Left renal pelvis (tissue), 4 donors: ENCODE measurements at places on chromosomes 3 and 15. TPM values are rescaled to one million over a fixed set of nuclear protein-coding genes. Genes with fewer than 3 reads are reported as not detected.

ST3GAL6 gene
- 74.2 TPM for polyA plus RNA-seq

CA12 gene
- 138 TPM for polyA plus RNA-seq

DYNLT2B gene
- 34.3 TPM for polyA plus RNA-seq

TRMT10C gene
- polyA plus RNA-seq, result 34.2 TPM

TM4SF4 gene
- 2.8 TPM for polyA plus RNA-seq

GPX1 gene
- polyA plus RNA-seq, result 89.5 TPM

THAP10 gene
- 7.4 TPM for polyA plus RNA-seq

DNA sequence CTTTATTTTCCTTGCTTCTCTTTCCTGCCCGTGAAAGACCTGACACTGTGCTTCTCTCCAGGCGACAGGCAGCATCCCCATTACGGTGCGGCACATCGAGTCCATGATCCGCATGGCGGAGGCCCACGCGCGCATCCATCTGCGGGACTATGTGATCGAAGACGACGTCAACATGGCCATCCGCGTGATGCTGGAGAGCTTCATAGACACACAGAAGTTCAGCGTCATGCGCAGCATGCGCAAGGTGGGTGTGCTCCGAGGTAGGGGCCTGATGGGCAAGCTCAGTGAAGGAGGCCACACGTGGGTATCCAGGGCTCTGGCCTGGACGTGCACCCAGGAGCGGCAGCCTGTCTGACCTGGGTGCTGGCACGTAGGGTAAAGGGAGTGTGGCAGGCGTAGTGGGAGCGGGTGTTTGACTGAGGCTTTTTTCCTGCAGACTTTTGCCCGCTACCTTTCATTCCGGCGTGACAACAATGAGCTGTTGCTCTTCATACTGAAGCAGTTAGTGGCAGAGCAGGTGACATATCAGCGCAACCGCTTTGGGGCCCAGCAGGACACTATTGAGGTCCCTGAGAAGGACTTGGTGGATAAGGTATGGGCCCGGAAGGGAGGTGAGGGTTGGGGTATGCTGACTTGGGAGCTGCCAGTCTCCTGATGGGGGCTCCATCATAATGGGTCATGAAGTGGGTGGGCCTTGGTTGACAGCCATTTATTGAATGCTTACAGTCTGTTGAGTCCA lies 8.2 kb upstream of the PODXL2 start:
- DNase-seq, result no peak

- no peak for DNase-seq
These were observed 34.4 kb upstream of the SLC6A1 start for GRCh38 chr3:10957976-10958749.

- no peak for DNase-seq
These were observed 29.7 kb upstream of the RNF7 start for GRCh38 chr3:141708367-141708766.

DNA sequence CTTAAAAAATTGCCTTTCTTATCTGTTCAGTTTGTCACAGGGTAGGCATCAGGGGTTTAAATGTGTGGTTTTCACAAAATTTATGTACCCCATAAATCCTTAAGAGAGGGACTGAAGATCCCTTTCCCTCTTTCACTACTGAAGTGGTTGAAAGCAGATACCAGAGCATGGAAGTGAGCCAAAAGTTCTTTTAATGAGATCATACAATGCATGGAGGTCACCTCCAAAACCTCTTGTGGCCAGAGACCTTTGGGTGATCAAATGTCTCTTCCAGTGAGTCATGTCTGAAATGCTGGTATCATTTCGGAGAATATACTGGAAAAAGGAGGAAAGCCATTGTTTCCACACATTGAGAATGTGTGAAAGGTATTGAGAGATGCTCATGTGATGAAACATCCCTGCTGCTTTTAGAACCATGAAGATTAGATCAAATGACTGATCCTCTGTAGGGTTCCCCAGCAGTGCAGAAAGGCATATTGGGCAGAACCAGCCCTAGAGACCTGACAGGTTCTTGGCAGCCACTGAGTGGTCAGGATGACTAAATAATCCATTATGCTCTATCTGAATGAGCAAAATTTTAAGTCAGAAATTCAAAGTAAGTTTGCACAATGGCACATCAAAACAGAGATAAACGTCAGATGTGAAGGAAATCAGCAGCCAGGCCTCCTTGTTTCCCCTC lies 165.8 kb upstream of the SLC2A2 start:
- DNase-seq, result no peak

DNA sequence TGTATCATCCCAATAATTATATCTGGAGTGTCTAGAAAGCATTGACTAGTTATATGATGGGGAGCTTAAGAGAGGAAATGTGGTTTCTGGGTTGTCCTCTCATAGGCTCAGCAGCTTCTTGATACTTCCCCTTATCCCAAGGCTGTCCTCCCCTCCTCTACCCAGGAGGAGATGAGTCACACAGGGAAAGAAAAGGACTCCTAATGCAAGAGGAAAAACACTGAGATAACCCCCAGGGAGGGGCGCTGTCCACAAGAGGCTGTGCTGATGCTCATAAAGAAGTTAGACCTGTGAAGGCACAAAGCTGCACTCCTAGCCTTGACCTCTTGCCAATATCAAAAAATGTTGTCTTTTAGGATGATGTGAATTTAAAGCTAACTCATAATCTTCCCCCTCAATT lies 28.8 kb upstream of the GYG1 start:
- no peak for DNase-seq

DNA sequence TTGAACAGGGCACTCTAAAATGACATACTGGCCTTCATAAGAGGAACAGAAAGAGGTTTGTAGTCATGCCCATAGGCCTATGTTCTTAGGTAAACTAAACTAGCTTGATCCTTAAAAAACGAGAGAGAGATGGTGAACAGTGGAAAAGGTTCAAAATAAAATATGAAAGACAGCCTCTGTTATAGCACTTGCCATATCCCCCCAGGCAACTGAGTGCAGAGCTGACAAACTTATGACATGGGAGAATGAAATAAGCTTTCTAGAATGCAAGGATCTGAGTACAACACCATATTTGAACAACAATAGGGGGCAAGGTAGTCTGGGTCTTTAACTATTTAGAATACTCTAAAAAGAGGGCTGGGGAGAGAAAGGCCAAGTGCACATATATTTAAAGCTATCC lies 700.6 kb upstream of the CFAP20DC start:
- no peak for DNase-seq

DNA sequence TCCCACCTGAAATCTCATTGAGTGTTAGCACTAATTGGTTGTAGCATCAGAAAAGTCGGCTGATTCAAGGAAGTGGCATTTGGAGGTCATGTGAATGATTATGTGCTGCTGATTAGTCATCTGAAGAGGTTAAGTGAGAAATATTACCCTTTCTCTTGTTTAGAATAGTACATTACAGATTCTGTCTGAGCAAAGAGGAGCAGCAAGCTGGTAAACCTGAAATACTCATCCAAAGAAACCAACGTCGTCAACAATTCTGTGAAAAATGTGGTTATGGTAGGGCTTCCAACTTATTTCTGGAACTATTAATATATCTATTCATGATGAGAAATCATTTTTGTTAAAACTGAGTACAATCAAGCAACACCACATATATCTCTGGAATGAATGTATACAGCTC lies 1024.9 kb downstream of the TUSC7 start:
- DNase-seq, result no peak

- no peak for DNase-seq
These were observed 11.3 kb downstream of the NRROS start for GRCh38 chr3:196650740-196651311.

DNA sequence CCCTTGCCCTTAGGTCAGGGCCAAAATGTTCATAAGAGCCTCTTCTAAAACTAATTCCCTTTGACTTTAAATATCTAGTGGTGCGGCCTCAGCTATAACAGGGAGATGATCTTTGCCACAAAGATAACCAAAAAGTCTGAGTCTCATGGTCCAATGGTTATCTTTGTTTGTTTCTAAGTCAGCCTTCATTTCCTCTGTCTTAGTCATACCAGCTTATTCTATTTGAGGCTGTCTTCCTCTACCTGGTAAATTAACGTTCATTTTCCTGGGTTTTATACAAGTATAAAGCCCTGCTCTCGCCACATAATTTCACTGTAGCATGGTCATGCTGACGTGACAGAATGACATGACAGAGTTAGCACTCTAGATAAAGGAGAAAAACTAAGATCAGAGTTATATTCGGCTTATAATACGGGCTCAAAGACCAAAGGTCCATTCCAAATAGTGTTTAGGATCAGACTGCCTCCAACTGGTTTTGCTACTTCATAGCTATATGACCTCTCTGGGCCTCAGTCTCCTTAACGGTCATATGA lies 18.4 kb downstream of the ZNF860 start:
- DNase-seq, result no peak

DNA sequence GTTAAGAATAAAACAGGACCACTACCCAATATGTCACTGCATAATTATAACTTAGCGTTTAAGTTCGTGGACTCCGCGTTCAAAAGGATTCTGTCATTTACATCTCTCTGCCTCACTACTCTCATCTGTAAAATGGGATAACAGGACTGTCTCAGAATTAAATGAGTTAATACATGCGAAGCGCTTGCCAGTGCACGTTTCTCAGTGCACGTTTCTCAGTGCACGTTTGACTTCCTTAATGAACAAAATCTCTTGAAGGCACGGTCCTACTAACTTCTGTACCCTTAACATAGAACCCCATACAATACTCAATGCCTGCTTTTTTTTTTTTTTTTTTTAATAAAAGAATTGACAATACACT lies 499 bp downstream of the RABL3 start:
- no peak for DNase-seq

- DNase-seq, result no peak
These were observed 19.0 kb upstream of the SLC25A36 start for GRCh38 chr3:140922634-140923033.

- no peak for DNase-seq
These were observed 69.6 kb upstream of the MYZAP start for GRCh38 chr15:57522148-57522547.

DNA sequence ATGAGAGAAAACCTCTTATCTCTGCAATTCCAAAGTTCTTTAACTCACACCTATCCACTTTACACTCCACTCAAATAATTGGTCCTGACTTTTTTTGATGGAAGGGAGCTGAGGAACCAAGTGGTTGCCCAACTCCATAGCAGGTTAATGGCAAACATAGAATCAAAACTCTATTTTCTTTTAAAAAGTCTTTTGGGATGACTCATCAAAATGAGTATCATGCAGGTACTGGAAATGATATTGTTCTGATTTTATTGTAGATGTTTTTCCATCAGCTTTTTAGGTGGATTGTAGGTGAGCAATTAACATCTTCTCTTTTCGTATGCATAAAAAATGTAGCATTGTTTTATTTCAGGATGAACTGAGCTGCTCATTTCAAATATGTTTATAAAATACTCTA lies 239.5 kb downstream of the SATB1 start:
- DNase-seq, result no peak

- DNase-seq, result no peak
These were observed 74.8 kb downstream of the TMEM39A start for GRCh38 chr3:119388577-119388976.

GRCh38 chr3:2931265-2931664 lies 178.9 kb downstream of the IL5RA start:
- DNase-seq, result no peak

- DNase-seq, result no peak
These were observed 134.6 kb downstream of the LRRC28 start for GRCh38 chr15:99385865-99386264.

GRCh38 chr15:73028031-73028430 lies 24.2 kb upstream of the NEO1 start:
- no peak for DNase-seq

DNA sequence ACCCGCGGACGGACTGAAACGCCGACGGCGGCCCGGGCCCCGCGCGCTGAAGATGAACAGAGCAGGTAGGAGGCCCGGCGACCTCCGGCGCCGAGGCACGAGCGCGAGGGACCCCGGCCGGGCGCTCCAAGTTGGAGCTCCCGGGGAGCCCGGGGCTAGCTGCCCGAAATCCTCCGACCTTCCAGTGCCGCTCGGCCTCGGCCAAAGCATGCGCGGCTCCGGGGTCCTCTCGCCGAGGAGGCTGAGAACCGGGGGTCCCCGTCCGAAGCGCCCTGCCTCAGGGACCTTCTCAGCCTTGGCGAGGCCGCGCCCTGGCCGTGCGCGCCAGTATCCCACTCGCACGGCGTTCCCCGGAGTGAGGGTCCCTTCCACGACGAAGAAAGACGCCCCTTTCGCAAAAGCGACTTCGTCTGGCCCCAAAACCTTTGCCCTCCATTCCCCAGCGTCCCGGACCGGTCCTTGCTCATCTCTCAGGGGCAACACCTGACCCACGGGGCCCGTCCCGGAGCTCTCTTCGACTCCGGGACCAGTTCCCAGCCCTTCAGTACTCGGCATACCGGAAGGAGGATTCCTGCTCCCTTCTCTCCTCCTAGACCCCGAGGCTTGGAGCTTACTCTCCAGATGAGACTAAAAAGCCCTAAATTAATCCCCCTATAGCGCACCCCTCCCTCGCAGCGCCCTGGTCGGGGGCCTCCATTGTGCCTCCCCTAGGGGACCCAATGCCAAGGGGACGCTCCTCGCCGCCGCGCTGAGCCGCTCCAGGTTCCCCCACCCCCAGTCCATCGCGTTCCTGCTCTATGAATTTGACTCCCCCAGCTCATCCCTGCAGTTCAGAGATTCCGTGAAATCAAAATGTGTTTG lies 7.7 kb upstream of the FGD5 start:
- no peak for DNase-seq

DNA sequence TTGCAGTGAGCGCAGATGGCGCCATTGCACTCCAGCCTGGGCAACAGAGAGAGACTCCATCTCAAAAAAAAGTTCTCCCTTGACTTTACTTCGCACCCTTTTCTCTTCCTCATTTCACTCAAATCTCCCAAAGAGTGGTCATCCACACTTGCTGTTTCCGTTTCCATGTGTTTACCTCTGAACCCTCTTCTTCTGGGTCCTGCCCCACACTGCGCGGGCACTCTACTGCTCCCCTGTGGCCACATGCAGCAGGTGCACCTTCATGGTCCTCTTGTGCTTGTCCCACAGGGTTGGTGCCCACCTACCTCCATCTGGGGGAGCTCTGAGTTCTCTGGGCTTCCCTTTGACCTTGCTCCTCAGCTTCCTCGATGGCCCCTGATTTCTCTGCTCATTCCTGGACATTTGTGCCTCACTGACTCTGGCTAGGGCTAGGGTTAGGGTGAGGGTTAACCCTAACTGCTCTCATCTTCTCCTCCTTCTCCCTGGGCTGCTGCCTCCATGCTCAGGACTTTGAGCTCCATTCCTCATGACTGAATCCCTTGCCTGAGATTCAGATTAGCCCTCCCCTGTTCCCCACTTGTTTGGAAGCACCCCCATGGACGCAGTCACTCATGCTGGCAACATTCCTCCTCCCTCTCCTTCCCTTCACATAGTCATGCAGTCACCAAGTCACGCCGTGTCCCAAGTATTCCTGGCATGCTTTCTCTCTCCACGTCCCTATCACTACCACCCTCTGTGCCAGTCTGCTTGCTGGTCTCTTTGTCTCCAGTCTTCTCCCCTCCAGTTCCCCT lies 26.6 kb upstream of the KY start:
- DNase-seq, result no peak

GRCh38 chr3:134652409-134652831 lies 1.6 kb upstream of the KY start:
- DNase-seq, result no peak

GRCh38 chr15:52255008-52255407 lies 40.6 kb downstream of the MYO5C start:
- DNase-seq, result no peak

DNA sequence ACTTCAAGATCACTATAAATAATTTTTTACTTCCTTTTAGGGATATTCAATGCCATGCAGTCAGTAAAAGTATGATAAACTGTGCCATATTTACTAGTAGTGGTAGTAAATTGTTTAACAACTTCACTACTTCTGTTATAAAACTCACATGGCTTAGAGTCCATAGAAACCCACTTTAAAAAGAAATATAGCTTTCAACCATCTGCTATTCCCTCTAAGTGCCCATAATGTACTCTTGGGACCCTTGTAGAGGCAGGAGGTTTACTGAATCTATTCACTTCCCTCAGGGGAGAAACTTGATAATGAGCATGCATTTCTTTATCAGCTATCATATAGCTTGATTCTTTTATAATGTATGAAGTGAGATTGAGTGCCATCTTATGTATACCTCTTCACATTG lies 1448.4 kb upstream of the ALCAM start:
- no peak for DNase-seq
